ENCODE measurements at places on chromosomes 7 and 10.
A peak's percentile ranks its signal among the peaks of the same experiment; 100 is the strongest.

DNA sequence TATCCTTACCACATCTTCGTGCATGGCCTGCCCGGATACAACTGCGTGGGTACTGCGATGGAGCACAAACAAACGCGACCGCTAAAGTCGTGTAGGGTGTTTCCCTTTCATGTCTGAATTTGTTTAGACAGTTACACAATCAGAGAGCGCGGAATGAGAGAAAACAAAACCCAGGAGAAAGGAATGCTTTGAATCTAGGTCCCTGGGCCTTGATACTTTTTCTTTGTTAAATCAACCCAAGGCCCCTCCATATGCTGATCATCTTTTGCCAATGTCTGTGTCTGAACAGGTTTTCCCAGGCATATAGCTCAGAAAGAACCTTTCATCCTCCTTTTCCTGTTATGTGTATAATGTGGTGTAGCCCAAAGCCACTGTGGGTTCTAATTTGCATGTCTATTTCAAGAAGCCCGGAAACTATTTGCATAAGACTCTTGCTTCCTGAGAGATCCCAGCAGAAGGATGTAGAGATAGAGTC is 145.8 kb downstream of the FRMD4A start:
- DNase-seq = no peak

GRCh38 chr7:66937940-66938339 is 16.9 kb downstream of the TMEM248 start:
- DNase-seq = no peak

DNA sequence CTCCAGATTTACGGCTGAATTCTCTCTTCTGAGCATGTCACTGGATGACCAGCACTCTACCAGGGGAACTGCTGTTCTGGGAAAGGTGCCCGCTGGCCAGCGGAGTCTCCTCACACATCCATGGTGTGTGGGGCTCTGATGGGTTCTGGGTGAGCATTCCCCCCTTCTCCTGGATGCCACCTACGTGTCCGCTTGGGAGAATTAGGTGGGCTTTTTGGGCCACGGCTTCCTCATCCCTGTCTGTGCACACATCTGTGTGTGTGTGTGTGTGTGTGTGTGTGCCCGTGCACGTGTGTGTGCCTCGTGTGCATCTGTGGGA is 163.0 kb downstream of the DNAJB6 start:
- DNase-seq = peak; percentile 35

DNA sequence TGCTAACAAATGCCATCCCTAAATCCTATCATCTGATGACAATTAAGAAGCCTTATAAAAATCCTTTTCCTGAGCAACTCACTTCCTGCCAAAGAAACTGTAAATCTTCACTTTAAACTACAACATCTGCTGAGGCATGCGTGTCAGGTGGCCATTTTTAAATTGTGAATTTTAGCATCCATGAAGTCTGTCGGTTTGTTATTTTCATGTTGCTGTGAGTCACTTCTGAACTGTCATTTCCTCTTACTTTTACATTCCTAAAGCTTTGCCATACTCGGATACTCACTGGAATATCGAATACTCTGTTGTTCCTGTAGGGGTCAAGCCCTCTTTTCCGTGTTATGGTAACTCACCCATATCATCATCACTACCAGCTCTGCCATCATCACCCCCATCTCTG is 34.3 kb upstream of the TMEM26 start:
- DNase-seq = no peak

DNA sequence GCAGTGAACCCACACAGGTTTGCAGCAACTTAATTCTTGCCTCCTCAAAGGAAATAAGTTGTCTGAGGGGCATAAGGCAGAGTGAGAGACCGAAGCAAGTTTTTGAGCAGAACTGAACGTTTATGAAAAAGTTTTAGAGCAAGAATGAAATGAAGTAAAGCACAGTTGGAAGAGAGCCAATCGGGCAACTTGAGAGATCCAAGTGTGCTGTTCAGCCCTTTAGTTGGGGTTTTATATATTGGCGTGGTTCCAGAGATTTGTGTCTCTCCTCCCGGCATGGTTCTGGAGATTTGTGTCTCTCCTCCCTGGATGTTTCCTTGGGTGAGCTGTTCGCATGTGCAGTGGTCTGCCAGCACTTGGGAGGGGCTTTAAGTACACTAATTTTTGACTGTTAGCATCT is 141.4 kb upstream of the DGKB start:
- no peak for DNase-seq

DNA sequence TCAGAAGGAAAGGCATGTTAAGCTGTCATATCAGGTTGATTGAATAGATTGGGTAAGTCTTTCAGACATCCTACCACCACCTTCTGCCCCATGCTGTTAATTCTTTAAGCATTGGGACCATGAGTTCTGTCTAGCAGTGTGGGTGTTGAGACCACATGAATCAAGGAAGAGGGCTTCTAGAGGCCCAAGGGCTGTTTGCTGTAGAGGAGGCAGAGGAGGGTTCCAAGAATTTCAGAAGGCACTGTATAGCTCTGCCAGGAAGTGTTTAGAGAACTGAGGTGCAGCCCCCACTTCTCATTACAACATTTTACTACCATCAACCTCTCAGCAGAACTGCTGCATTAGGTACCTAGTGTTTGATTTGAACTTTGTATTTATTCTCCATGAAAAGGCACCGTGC is 720.2 kb downstream of the AUTS2 start:
- DNase-seq = no peak

- no peak for DNase-seq
These were observed 36.2 kb upstream of the SDK1 start for GRCh38 chr7:3264693-3265339.

GRCh38 chr10:6980353-6980752 is 400.3 kb upstream of the PRKCQ start:
- DNase-seq = no peak

DNA sequence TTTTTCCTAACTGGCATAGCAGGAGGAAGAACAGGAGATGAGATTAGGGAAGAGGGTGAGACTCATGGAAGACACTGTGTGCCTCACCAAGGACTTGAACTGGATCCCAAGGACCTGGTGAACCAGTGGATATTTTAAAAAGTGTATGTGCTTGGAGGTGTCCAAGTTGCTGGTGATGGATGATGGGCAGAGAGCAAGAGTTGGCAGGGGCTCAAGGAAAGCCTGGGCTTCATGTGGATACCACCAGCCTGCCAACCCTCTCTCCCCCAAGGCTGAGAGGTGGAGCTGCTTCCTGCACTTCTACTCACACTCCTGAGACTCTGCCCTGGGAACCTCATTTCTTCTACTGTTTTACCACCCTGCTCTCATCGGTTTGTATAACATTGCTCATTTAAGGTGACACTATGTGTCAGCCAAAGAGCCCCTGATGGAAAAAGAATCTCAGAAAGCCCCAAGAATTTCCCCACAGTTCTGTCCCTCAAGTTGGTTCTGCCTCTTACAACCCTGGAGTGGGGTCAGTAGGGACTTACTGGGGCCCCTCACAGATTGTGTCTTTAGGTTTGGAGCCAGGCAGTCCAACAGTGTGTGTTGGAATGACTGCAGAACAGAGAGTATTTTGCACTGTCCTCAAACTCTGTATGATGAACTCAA is 56.2 kb upstream of the PDCD4 start:
- no peak for DNase-seq

GRCh38 chr10:120802935-120803334 is 48.2 kb upstream of the WDR11 start:
- DNase-seq = no peak

- DNase-seq = no peak
These were observed 187.5 kb downstream of the WDR37 start for GRCh38 chr10:1243486-1244234.

DNA sequence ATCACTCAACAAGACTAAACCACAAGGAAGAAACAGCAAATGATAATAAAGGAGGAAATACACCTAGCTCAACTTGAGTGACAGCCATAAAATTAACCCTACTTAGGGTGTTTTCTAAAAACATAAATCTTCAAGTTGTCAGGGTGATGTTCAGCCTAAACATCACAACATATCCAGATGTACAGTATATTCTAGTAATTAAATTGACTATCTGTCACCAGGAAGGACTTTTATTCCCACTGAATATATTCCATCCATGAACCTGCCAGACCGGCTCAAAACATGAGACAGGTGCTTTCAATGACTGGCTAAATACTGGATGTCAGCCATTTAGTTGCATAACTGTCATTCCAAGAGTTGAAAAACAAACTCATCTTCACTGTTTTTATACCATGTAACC is 298.1 kb upstream of the NEBL start:
- no peak for DNase-seq

DNA sequence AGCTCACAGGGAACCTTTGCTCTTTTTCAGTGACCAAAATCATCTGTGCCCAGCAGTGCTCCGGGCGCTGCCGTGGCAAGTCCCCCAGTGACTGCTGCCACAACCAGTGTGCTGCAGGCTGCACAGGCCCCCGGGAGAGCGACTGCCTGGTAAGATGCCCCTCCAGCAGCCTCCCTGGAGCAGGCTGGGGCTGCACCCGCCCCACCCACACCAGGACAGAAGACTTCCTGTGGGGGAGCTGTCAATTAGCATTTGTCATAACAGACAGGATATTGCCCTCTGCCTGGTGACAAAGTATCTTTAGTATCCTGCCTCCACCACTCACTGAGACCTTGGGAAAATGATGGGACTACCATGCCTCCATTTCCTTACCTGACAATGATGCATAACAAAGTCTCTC is 133.7 kb downstream of the EGFR start:
- no peak for DNase-seq

DNA sequence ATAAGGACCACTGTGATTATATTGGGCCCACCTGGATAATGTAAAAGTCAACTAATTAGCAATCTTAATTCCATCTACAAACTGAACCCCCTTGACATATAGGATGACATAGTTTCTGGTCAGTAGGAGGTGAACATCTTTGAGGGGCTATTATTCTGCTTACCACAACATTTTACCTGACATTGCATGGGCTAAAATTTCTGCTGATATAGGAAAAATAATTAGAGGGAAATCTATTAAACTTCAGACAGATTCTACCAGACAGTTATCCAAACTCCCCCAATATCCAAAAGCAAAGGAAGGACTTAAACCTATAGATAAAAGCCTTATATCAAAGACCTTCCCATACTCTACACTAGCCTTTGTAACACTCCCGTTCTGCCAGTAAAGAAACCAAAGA is 443.6 kb downstream of the GRM8 start:
- no peak for DNase-seq

GRCh38 chr10:61655335-61655851 is 7.3 kb upstream of the CABCOCO1 start:
- no peak for DNase-seq

DNA sequence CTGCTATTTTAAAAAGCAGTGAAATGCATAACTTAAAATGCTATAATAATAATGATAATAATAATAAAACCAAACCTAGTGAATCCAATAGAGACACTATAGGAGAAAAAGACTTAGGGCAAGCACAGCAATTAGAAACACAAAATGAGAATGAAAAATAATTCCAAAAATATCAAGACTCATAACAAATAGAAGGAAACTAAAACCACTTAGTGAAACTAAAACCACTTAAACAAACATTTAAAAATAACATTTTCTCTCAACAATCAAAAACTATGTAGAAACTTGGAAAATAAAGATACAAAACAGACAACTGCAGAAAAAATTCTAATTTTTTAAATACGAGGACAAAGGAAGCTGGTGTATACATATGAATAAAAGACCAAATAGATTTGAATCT is 655.2 kb upstream of the NRG3 start:
- no peak for DNase-seq

- DNase-seq = no peak
These were observed 34.1 kb downstream of the SMC3 start for GRCh38 chr10:110601581-110601980.

GRCh38 chr7:136887317-136887716 is 18.9 kb downstream of the CHRM2 start:
- no peak for DNase-seq

DNA sequence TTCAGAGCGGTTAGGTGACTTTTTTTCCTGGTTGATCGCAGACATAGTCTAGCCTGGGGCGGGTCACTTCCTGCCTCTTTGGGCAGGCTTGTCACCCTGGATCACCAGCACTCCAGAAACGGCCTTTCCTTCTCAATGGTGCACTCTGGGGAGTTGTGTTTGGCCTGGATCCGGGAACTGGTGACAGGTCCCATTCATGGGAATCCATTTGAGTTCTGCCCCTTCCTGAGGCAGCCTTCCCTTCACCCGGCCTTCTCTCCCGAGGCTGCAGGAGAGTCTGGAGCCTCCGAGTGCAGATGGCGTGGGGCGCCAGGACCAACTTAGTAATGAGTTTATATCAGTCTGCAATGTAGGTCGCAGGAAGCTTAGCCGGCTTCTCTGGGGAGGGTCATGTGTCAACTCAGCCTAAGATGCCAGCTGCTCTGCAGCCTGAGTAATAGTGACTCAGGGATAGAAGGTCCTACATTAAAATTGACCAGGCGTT is 54.2 kb downstream of the TACR2 start:
- DNase-seq = peak; percentile 81

DNA sequence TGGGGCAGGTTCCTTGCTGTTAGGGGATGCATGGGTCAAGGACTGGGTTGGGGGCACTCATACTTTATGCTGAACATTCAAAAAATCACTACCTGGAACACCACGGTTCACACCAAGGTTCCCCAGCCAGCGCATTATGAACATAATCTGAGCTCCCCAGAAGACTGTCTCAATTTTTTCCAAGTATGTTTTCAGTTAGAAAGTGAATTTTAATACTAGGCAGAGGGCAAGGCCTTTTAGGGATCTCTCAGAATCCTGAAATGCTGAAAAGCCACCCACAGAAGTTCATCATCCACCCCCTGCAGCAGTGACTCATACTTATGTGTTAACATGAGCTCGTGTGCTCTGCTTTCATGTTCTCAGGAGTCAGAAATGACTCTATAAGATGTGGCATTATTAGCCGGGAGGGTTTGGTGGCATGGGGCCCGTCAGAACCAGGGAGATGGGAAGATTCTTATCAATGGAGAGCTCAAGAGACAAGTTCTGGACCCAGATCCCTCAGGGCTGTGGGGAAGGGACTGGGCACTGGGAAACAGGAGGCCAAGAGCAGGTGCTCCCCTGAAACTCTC is 185.2 kb upstream of the ITGB1 start:
- no peak for DNase-seq

- no peak for DNase-seq
These were observed 2.3 kb downstream of the CREB3L2 start for GRCh38 chr7:137999496-138000080.

GRCh38 chr10:31095677-31096560 is 64.3 kb upstream of the ZNF438 start:
- no peak for DNase-seq

DNA sequence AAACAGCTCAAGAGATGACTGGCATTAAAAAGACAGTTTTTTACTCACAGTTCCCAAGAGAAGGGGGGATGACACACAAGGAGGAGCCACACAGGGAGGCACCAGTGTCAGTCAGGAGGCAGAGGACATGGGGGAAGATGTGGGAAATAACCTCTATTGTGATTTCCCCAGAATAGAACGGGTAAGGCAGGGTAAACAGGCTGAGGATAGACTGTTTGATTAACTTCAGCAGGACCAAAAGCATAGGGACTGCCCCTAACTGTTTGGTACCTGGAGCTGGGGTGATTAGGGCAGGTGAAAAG is 60.7 kb downstream of the RAPGEF5 start:
- DNase-seq = no peak

DNA sequence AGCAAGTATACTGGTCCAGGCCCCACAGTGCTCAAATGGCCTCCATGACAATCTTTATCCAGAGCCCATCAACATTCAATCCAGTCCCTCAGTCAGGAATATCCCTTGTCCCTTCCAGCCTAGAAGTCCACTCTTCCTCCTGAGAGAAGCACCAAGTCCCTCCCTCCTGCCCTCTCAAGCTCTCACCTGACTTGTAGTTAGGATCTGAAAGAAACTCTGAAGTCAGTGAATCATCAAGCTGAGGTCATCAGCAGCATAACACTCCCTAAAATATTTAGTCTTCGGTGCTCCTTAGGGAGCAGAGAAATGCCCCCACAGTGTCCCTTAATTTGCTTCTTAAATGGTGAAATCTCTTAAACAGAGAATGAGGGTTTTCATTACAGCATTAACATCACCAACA is 31.0 kb downstream of the GRM8 start:
- no peak for DNase-seq

All from psoas muscle (tissue), 8 donors.